ENCODE measurements at places on chromosomes 2 and 18.
A peak's percentile ranks its signal among the peaks of the same experiment; 100 is the strongest.

DNA sequence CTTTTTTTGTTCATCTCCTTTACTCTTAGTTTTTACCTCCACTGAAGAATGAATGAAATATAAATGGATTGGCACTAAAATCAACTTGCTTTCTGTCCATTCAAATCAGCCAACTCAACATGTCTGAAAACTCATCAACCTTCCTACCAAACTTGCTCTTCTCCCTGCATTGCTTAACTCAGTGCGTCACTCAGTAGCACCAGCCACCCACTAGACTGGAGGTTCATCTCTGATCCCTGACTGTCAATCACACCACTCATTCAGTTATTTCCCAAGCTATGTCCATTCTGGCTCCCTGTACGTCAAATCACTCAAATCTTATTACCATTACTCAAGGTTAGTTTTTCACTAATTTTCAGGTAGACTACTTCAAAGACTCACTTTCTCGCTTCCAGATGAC is 75.2 kb upstream of the RBMS1 start:
- no peak for DNase-seq

DNA sequence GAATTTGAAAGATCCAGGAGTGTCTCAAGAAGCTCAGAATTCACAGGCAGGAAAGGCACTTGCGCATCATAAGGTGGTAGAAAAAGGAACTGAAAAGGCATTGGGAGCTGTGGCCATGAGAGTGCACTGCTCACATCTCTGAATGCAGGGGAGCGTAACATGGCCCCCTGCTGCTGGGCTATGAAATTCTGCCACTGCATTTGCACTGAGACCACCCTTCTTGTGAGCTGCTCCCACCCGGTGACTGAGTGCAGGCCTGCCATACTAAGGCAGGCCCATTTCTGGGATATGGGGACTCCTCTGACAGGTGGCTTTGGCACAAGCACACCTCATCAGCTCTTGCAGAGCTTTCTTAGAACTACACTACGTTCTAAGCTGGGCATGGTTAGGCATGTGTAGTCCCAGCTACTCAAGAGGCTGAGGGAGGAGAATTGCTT is 25.3 kb upstream of the STARD7 start:
- DNase-seq, result peak; percentile 53

DNA sequence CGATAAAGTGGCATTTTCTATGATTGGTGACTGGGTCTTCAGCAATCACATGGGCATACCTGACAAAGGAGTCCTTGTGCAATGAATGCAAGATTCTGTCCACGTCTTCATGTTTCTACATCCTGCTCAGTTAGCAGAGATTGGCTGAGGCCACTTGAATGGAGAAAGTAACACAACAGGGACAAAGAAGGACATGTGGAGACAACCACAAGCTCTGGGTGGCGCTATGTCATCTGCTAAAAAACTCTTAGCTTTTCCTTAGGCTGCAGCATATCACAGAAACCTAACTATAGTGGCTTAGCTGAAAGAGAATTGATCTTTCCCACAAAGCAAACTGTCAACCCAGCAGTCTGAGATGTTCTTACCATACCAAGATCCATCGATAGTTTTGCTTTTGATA is 1109.7 kb downstream of the SOCS6 start:
- DNase-seq, result no peak

- no peak for DNase-seq
Measured at GRCh38 chr2:30756051-30756719, 51.1 kb downstream of the CAPN13 start.

GRCh38 chr2:40113997-40114396 is 334.9 kb upstream of the THUMPD2 start:
- DNase-seq, result no peak

GRCh38 chr2:108604196-108604595 is 69.9 kb downstream of the LIMS1 start:
- DNase-seq, result no peak

DNA sequence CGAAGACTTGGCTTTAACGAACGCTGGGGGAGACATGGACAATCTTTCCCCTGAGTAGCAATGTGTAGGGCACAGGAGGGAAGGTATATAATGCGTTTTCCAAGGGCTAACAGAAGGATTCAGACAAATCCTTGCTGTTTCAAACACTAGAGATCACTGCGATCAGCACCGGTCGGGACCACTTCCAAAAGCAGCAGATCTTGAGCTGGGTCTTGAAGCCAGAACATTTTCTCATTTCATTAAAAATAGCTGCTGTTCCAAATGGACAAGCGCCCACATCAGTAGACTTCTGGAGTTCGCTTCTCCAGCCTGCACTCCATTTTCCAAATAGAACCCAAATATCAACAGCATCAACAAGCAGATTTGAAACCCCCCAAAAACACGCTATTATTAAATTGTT is 65.1 kb upstream of the MAPRE2 start:
- DNase-seq, result no peak

- DNase-seq, result no peak
Measured at GRCh38 chr2:46002507-46002883, 294.7 kb upstream of the EPAS1 start.

GRCh38 chr18:32881009-32881408 is 108.2 kb upstream of the KLHL14 start:
- DNase-seq, result no peak

DNA sequence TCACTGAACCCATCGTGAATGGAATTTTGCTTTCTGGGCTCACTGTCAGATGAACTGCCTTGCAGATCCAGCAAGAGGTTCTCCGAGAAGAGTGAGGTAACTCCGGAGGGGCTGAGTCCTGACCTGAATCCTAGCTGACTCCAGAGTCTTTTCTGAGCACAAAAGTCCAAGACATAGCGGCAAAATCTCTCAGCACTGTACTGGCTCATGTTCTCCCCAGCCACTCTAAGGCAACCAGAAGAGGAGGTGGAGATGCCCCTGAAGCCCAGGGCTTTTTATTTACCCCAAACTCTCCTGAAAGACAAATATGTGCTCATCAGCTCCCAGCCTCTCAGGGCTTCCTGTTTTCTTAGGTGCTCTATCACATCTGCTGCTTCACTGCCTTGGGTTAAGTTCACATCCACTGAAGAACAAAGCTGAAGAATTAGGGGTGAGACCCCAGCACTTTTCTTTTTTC is 221.8 kb downstream of the MREG start:
- no peak for DNase-seq

DNA sequence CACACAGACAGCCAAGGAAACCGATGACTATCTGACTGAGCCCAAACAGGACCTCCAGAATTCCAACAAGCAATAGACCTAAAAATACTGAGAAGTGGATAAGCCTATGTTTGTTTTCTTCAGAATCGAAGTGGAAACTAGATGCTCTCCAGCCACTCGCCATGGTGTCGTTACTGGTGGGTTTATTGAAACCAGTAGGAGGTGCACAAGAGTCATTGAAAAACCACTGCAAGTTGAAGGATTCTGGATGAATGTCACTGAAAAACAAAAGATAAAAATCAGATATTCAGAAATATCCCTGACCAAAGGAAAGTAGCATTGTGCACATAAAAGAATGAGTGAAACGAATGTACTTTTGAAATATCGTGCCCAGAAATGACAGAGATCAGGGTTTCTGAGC is 15.3 kb downstream of the TM4SF20 start:
- no peak for DNase-seq

DNA sequence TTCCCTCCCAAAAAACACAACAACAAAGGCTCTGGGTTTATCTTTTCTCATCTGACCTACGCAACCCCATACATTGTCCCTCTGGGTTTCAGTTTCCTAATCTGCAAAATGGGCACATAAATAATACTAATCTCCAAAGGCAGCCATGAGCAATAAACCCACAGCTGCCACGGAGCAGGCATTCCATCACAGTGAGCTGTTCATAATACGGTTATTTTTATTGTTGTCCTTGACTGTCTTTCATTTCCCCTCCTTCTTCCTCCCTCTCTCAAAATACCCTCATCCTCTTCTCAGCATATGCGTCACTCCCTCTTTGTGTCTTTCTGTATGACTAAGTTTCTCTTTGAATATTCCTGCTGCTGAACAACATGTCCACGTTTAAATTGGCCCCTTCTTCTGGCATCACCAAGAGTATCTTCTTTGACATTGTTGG is 129.8 kb upstream of the CAB39 start:
- DNase-seq, result no peak

GRCh38 chr2:239948100-239948881 is 76.9 kb downstream of the NDUFA10 start:
- no peak for DNase-seq

DNA sequence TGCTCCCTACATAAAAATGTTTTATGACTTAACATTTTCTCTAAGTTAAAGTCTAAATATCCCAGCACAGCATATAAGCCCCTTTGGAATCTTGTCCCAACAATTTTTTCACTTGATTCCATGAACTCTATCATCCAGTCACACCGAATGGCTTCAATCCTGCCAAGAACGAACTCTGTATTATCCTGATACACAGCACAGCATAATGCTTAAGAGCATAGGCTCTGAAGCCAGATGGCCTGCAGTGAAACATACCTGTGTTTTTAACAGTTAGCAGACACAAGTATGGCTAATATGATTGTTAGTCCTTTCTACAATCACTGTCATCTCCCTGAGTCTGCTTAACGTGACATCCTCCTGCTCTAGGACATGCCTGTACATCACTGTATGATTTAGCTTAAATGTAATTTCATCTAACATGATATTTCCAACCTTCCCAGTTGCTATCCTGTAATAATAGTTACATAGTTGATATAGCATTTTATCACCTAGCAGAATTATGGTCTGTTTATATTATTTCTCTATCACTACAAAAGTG is 669.5 kb downstream of the ERBB4 start:
- no peak for DNase-seq

DNA sequence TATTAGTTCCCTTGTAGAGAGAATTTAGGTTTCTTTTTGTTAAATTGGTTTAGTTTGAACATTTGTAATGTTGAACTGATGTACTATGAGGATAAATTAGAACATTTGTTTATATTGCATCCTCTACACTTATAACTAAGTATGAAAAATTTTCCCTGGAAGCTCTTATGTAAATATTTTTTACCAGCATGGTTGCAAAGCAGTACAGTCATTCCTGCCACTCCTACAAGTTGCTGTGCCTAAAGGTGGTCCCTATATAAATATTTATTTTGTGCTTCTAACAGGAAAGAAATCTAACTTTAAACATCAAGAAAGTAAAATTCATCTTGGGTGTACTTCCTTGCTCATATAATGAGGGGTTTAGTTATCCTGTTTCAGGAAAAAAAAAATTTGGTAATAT is 14.2 kb downstream of the TWSG1 start:
- DNase-seq, result no peak

DNA sequence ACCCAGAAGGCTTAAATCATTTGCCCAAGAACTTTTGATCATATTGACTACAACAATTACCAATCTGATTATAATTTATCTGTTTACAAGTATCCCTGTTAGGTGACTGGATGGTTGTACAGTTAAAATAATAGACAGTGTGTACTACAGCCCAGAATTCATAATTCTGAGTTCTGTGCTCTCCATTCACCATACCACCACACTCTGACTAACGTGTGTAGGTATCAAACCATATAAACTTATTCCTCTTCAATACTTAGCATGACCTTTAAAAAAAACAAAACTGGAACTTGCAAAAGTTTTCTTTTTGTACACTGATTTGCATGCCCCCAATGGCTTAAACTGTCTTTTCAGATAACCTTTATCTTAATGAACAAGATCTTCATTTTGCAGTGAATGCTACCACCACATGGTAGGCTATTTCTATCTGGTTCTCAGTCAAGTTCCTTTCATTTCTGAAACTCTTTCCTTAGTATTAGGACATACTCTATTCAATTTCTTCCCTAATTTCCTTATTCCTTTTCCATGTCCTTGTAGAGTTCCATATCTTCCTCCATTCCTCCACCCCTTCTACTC is 50.9 kb downstream of the SOS1 start:
- DNase-seq, result no peak

GRCh38 chr2:45836316-45836715 is 184.8 kb downstream of the PRKCE start:
- DNase-seq, result no peak

DNA sequence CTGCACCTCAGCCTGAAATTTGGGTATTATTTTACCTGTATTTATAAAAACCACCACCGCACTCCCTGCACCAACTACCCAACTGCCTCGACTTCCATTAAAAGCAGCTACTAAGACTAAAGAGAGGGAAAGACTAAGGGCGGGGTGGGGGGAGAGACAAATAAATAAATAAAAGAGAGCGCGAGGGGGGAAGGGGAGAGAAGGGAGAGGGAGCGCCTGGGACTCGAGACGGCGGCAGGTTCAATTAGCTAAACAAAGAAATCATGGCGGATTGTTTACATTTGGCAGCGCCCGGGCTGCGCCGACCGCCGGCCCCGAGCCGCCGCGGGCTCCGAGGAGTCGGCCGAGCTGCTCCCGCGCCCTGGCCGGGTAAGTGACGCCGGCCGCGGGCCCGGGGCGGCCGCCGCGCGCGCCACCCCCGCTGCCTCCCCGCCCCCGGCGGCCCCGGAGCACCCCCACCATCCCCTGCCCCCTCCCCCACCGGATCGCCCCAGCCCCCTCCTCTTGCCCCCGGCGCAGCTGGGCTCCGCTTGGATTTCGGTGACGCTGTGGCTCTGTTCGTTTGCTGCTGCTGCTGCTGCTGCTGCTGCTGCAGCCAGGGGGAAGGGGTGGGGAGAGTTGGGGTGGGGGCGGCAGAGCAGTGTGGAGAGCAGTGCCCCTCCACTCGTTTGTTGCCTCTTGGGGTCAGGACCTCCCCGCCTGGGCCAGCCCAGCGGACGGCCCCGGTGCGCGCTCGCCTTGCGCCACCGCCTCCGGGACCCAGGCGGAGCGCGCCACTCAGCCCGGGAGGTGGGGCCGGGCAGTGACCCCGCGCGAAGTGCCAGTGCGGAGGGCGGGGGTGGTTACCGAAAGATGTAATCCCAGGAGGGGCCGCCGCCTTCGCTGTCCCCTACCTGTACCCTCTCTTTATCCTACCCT is 187.2 kb upstream of the FANCL start:
- DNase-seq, result no peak

DNA sequence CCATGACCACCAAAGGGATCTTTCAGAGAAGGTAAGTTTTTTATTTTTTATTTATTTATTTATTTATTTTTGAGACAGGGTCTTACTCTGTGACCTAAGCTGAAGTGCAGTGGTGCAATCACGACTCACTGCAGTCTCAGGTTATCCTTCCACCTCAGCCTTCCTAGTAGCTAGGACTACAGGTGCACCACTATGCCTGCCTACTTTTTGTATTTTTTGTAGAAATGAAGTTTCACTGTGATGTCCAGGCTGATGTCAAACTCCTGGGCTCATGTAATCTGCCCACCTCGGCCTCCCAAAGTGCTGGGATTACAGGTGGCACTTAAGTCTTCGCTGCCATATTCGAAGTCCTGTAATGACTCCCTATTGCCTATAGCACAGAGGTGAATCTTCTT is 342.5 kb downstream of the CYRIA start:
- no peak for DNase-seq

DNA sequence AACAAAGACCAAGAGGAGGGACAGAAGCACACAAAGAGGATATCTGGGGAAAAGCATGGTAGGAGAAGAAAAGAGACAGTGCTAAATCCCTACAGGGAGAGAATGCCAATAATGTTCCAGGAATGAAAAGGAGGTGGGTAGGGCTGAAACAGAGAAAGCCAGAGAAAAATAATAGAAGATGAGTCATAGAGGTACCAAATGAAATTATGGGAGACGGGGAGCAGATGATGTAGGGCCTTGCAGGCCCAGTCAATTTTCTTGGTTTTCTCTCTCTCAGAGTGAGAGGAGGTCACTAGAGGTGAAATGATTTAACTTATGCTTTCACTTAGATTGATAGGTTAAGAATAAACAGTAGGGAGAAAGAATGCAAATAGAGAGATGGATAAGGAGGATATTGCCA is 61.5 kb downstream of the RPRM start:
- no peak for DNase-seq

GRCh38 chr2:41940745-41941063 is 107.1 kb upstream of the PKDCC start:
- DNase-seq, result no peak

Data from GM19239 (cell line).